DMS79 treated with DMSO at 0.1 percent for 48 hours (cell line): ENCODE measurements at places on chromosomes 11 and 22.

DNA sequence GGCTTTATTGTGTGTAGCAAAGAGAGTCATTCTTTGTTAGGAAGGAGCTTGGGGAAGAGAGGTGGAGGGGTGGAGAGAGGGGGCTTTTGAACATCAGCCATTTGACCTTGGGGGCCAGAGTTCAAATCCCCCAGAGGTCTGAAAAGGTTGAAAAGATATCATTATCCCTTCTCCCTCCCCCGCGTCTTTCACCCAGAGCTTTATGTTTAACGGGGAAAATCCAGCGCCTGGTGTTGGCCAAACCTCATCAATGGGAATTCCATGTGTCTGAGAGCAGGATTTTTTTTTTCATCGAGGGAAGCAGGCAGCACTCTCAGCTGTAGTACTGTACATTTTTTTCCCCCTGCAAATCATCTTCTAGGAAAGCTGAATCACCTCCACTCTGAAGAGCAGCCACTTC, 122.4 kb upstream of the HSD17B12 start:
- DNase-seq, result no peak

DNA sequence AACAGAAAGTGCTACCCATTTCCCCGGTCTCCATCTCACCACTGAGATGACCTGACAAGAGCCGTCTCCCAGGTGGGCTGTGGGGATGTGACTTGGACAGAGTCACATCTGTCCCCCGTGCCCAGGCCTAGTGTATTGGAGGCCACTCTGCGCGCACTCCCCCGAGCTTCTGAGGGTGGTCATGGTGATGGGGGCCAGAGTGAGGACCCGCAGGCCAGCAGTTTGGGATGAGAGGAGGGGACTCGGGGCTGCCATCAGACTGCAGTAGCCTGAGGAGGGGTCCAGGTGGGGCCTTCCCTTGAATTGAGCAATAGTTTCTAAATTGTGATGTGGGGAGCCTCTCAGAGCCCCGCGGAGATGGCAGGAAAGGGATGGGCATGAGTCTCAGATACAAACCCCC, 852.6 kb downstream of the TBC1D22A start:
- no peak for DNase-seq

DNA sequence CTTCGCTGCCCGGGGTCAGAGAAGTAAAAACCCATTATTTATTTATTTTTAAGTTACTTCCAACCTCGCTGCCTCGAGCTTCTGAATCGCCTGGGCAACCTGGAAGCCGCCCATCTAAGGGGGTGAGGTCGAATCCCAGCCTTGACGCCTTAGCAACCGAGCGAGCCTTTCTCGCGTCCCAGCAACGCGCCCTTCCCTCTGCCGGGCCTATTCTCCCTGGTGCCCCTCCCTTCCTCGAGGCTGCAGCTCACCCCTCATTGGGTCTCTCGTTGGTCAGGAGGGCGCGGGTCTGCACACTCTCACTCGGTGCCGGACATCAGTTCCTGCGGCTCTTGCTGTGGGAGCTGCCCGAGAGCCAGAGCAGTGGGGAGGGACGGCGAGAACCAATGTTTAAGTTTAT, at the start of gene CCDC81:
CCDC81 (plus strand) TSS at position 302 of the 400 bp plus-strand sequence. CDS start 277 bp downstream, outside the sequence.
- DNase-seq, result no peak

- DNase-seq, result peak; percentile 47
Measured at GRCh38 chr22:18023509-18024275, 669 bp downstream of the MICAL3 start.

DNA sequence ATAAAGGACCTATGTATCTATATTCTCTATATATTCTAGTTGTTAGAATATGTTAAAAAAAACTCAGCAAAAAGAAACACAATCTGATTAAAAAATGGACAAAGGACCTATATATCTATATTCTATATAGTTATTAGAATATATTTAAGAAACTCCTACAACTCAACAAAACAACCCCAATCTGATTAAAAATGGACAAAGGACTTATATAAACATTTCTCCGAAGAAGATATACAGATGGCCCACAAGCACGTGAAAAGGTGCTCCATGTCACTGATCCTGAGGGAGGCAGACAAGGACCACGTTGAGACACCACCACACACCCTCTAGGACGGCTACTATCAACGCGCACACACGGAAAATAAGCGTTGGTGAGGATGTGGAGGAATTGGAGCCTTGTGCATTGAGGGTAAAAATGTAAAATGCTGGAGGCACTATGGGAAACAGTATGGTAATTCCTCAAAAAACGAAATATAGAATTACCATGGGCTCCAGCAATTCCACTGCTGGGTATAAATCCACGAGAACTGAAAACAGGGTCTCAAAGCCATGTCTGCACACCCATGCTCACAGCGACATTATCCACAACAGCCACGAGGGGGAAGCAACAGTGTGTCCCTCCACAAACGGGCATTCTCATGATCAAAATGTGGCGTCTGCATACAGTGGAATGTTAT, 22.7 kb downstream of the YPEL1 start:
- DNase-seq, result no peak

- no peak for DNase-seq
Measured at GRCh38 chr22:25651332-25652085, 87.0 kb downstream of the GRK3 start.

GRCh38 chr11:130854483-130854882, 61.8 kb downstream of the SNX19 start:
- DNase-seq, result no peak

DNA sequence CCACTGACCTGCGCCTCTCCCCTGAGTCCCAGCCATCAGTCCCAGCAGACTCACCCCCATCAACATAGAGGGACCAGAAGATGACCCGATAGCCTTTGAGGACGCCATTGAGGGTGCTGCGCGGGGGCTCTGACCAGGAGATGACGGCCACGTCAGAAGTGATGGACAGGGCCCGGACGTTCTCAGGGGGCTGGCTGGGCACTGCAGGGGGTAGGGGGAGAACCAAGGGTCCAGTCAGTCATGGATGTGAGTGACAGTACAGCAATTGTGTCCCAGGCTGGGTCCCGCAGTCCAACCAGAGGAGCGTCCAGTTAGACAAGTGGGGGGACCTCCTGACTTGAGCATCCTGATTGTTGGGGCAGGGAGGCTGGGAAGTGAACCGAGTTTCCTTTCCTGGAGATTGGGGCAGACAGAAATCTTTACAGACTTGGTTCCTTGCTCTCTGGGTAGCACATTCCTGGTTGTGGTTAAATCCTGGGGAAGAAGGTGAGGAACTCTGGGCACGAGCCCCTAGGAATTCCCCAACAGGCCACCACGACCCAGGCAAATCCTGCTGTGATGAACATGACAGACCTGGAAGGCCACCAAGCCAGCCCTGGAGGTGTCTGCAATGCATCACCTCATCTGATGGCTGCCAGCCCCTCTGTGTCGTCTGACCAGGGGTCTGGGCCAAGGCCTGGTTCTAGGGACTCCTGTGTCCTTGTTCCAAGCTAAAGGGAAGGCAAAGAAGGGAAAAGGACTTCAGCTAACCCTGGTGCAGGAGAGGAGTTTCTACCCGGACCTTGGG, 133.9 kb downstream of the CEP164 start:
- no peak for DNase-seq

- no peak for DNase-seq
Measured at GRCh38 chr11:128335729-128336128, 251.6 kb downstream of the ETS1 start.

GRCh38 chr11:10462746-10463300, 7.8 kb downstream of the AMPD3 start:
- no peak for DNase-seq

DNA sequence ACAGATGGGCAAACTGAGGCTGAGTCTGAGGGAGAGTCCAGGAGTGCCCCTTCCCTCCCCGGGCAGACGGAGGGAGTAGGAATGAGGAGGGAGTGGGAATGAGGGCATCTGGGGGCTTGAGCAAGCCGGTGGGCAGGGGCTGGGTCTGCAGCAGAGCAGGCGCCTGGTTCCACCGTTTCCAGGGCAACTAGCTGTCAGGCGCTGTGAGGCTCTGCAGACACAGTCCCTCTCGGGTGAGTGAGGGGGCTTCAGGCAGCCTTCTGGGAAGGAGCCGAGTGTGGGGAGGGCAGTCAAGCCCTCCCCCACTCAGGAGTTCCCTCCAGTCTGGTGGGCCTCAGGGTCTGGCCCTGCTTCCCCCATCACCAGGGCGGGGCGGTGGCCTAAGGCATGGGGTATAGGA, 19.0 kb downstream of the TMEM258 start:
- DNase-seq, result no peak

GRCh38 chr11:119120639-119121007, 757 bp upstream of the HINFP start:
- peak; percentile 87 for DNase-seq

- DNase-seq, result peak; percentile 96
Measured at GRCh38 chr11:24386546-24387397, 110.1 kb upstream of the LUZP2 start.

DNA sequence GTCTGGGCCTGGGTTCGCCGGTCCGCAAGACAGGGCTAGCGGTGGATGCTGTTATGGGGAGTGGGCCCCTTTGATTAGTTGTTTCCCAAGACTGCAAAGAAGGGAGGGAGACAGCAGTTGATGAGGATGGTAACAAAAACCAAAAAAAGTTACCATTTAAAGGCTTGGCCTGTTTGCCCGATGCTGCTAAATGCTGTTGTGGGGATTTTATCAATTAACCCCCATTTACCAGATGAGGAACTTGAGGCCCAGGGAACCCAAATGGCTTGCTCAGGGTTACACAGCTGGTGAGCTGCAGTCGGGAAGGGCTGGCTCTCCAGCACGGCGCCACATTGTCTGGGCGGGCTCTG, 3.4 kb downstream of the TRPT1 start:
- DNase-seq, result peak; percentile 29

DNA sequence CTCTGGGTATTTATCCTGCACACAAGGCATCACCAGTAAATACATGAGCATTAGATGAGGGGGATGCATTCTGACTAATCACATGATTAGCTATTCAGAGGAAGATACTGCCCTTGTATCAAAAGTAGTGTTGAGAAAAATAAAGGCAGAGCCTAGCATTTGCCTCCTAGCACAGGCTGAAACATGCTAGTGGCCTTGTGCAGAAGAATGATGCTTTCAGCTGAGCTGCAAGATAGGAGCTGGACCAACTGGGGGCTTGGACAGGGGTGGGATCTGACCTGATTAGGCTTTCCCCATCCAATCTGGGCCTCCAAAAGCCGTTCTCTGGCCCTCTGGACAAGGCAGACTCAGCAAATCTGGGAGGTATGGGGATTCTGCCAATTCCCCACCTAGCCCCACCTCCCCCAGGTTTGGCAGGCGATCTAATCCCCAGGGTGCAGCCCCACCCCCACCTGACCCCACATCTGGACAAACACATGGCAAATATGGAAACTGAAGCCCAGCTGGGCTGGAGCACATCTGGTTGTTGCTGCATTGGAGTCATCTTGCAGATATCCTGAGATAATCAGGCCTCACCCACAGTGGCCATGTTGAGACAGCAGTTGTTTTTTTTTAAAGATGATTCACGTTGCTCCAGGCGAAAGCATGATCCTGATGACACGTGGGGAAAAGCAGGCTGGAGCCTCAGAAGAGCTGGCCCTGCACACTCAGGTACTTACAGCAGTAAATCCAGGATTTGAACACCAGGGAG, 4.4 kb upstream of the MISFA start:
- no peak for DNase-seq

- DNase-seq, result no peak
Measured at GRCh38 chr11:60528934-60529333, 13.7 kb downstream of the MS4A13 start.

- no peak for DNase-seq
Measured at GRCh38 chr11:35063488-35063931, 75.5 kb upstream of the CD44 start.

DNA sequence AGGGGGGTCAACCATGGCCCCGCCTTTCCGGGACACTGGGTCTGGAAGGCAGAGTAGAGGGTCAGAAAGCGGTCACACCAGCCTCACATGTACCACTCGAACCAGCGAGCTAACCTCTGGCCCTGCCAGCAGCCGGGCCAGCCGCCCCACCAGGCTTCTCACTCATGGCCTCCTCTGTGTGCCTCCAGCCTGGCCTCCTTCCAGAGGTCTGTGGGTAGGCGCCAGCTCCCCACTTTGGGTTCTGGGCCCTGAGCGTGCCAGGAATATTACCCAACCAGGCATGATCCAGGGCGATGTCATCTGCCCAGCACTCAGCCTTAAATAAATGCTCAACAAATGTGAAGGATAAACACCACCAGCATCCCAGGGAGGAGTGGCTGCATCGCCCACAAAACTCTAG, 5.8 kb downstream of the SCUBE1 start:
- no peak for DNase-seq

DNA sequence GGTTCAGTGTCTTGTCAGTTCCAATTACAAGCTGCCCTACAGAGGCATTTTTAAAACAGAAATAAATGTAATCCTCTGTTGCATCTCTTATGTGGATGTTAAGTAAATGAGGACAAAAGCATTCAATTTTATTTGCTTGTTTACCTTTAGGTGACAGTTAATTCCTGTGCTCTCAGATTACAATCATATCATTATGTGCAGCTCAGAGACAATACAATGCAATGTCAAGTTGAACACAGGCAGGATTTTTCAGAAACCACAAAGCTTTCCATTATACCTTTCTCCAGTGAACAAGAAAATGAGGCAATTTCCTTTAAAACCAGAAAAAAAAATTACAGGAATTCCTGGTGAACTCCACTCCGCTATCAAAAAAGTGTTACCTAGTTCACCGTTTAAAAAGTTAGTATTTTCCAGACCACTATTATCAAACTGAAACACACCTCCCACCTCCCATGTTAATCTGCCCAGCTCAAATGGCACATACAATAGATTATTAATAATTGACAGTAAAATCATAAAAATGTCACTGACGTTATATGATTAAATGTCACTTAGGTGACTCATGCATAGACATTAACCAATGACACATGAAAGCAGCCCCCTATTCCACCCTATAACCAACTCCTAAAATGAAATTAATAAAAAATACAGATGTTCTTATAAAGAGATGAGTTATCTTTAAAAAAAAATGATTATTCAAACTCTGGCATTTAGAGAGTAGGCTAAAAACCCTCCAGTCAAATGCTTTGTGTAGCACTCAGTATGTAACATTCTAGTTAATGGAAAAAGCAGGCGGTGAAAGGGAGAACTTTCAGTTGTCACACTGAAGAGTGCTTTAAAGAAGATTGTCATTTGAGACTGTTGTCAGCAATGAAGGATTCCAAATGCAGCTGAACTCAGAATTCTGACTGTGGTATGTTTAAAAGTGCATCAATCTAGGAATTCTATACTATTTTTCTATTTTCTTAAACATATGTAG, 98.6 kb downstream of the MUC15 start:
- no peak for DNase-seq

GRCh38 chr11:130778705-130779104, 137.6 kb downstream of the SNX19 start:
- DNase-seq, result no peak

- DNase-seq, result peak; percentile 51
Measured at GRCh38 chr11:119222308-119222707, 16.2 kb downstream of the CBL start.

GRCh38 chr11:120131941-120132644, 5.8 kb downstream of the TRIM29 start:
- DNase-seq, result no peak
